ENCODE measurements at places on chromosomes 11 and 22. TPM values are rescaled to one million over a fixed set of nuclear protein-coding genes. Genes with fewer than 3 reads are reported as not detected.

USH1C gene
- 0.78 TPM for total RNA-seq

DNA sequence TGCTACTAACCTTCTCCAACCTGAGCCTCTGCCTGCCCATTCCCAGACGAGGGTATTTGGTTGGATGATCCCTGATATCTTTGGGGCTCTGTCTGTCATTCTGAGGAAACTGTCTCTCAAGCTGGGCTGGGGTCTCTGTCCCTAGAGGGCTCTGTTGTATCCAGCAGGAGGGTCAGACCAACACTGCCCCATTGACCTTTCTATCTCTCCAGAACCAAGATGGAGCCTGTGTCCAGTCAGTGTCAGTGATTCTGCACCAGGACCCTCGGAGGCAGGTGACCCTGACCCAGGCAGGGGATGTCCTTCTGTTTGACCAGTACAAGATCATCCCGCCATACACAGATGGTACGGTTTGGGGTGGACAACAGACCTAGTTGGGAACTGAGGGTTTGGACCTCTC is 21.9 kb downstream of the OTOG start:
- DNase-seq = no peak

- DNase-seq = no peak
These were observed 419 bp downstream of the ANKRD49 start for GRCh38 chr11:94494126-94494680.

GRK2 gene
- total RNA-seq = 53.4 TPM

DNA sequence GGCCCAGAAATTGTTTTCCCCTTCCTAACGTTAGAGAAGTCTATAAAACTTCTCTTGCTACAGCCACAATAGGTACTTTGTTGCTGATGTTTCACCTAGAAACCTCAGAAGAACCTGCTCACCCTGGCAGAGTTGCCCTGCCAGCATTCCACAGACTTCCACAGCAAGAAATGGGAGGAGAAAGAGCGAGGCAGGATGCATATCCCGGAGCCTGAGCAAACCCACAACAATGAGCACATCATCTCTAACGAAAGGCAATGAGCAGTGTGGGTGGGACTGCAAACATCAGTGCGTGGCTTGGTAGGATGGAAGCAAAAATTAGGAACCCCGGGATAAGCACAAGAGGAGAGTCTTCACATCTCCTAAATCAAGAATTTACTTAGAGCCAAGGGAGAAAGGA is 892.3 kb downstream of the OPCML start:
- no peak for DNase-seq
